CD4-positive, alpha-beta memory T cell (primary cell): ENCODE measurements at places on chromosomes 12 and 14. TPM values are rescaled to one million over a fixed set of nuclear protein-coding genes. Genes with fewer than 3 reads are reported as not detected.

DNA sequence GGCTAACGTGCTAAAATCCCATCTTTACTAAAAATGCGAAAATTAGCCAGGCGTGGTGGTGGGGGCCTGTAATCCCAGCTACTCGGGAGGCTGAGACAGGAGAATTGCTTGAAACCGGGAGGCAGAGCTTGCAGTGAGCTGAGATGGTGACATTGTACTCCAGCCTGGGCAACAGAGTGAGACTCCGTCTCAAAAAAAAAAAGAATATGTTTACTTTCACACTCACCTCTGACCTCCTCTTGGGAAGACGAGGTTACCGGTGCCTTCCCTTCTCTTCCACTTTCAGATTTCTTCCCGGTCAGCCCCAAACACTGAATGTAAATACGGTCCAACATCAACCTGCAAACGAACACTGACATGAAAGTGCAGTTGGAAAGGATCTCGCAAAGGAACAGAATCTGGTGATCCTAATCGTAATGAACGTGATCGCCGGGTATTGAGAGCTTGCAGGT is 31.8 kb upstream of the PPP1R13B start:
- H3K27ac ChIP-seq: no peak overlapping the region
- no peak for DNase-seq
- no peak overlapping the region for H3K4me3 ChIP-seq

GRCh38 chr12:115661112-115661511 is 616.4 kb downstream of the MED13L start:
- H3K4me1 ChIP-seq: no peaks in the 10 kb centered on the region
- H3K27me3 ChIP-seq: no peaks in the 10 kb centered on the region
- H3K4me3 ChIP-seq: no peak overlapping the region
- no peak for DNase-seq
- no peaks in the 10 kb centered on the region for H3K36me3 ChIP-seq
- H3K27ac ChIP-seq: no peak overlapping the region

DNA sequence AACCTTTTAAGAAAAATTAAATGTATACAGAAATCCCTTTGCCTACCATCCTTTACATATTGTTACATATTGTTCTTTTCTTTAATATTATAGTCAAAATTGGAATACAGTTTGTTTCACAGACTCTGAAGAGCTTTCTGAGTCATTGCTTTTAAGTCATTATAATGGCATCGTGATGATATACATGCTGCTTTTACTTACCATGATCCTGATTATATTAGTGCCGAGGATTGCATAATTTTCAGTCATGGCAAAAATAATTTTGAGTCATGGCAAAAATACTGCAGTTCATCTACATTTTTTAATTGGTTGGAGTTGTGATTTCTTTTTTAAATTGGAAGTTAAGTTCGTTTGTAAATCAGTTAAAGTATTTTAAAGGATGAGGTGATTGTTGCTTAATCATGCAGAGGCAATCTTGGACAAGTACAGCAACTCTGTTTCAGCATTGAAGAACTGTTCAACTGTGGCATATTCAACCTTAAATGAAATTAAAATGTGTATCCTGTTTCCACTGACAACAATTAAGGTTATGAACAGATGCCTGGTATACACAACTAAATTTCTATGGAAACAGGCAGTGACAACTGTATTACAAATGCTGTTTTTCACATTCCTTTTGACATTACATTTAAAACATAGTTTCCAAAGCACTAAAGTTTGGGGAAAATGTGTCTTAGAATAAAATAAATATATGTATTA is 142.3 kb downstream of the PCNX1 start:
- H3K27ac ChIP-seq: no peak overlapping the region
- DNase-seq: no peak
- H3K27me3 ChIP-seq: no peaks in the 10 kb centered on the region
- peaks cover 34% of the 10 kb centered on the region for H3K36me3 ChIP-seq
- no peak overlapping the region for H3K4me3 ChIP-seq

DNA sequence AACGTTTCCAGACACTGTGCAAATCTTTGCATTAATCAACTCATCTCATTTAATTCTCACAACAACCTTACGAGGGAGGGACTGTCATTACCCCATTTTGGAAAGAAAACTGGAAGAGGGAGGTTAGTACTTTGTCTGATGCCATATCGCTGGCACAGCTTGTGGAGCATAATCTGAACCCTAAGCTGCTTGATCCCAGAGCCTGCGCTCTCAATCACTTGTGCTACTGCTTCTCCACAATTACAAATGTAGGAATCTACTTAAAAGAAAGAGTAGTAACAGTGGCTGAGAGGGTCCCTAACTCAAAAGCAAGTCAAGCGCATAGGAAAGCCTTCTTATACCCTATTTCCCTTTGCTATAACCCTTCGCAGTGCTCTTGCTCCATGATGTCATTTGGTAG is 3.2 kb downstream of the EFS start:
- no peak overlapping the region for H3K27ac ChIP-seq
- H3K4me3 ChIP-seq: no peak overlapping the region
- peaks cover 6% of the 10 kb centered on the region for H3K27me3 ChIP-seq
- H3K4me1 ChIP-seq: no peaks in the 10 kb centered on the region
- H3K36me3 ChIP-seq: no peaks in the 10 kb centered on the region

GRCh38 chr14:74558655-74559054 is 53.4 kb downstream of the LTBP2 start:
- H3K27ac ChIP-seq: no peak overlapping the region
- H3K36me3 ChIP-seq: no peaks in the 10 kb centered on the region
- H3K4me3 ChIP-seq: no peak overlapping the region
- H3K27me3 ChIP-seq: no peaks in the 10 kb centered on the region

- no peaks in the 10 kb centered on the region for H3K36me3 ChIP-seq
- no peak overlapping the region for H3K27ac ChIP-seq
- H3K27me3 ChIP-seq: no peaks in the 10 kb centered on the region
- DNase-seq: no peak
These were observed 44.6 kb downstream of the GALNT4 start for GRCh38 chr12:89479982-89480381.

DNA sequence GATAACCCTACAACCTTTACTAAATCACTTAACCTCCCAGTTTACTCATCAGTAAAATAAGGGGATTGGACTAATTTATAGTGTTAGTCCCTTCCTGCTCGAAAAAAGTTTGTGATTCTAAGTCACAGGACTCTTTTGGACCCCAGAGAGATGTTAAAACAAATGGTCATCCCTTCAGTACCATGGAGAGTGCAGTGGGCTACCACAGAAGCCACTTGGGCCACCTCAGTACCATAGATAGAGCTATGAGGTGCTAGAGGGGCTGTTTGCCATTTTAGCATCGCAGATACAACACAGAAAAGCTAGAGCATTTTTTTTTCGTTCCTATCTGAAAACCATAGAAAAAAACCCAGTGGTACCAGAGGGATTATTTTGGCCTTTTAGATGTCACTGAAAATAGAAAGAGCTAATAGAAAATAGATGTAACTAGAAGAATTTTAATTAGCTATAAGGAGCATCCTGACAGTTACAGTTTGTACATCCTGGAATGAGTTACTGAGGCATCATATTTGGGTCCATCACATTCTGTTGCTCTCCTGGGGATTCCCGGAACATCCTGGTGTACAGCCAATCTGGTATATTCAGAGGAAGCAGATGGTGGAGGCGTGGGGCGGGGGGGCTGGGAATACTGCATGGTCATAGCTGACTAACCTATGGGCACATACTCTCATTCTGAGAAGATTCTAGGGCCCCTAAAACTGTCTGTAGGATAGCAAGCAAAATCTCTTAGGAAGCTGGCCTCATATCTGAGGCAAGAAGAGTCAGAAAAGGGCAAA is 2.8 kb downstream of the ZNF219 start:
- no peaks in the 10 kb centered on the region for H3K36me3 ChIP-seq
- H3K27me3 ChIP-seq: no peaks in the 10 kb centered on the region
- no peak overlapping the region for H3K27ac ChIP-seq
- H3K4me3 ChIP-seq: no peak overlapping the region
- peaks cover 24% of the 10 kb centered on the region for H3K4me1 ChIP-seq
- DNase-seq: no peak

DPY19L2 gene
- total RNA-seq: 0.93 TPM

SUOX gene
- total RNA-seq: 5.4 TPM
